Left ventricle myocardium inferior (tissue), 1 donor: ENCODE measurements at places on chromosomes 5 and 9. TPM values are rescaled to one million over a fixed set of nuclear protein-coding genes. Genes with fewer than 3 reads are reported as not detected.

GRCh38 chr9:136311051-136312008 lies 7.4 kb upstream of the CCDC187 start:
- peaks cover 38% of the 10 kb centered on the region for H3K27me3 ChIP-seq
- no peak for DNase-seq
- H3K27ac ChIP-seq, result no peak overlapping the region
- H3K4me3 ChIP-seq, result no peak overlapping the region
- no peaks in the 10 kb centered on the region for H3K4me1 ChIP-seq

DNA sequence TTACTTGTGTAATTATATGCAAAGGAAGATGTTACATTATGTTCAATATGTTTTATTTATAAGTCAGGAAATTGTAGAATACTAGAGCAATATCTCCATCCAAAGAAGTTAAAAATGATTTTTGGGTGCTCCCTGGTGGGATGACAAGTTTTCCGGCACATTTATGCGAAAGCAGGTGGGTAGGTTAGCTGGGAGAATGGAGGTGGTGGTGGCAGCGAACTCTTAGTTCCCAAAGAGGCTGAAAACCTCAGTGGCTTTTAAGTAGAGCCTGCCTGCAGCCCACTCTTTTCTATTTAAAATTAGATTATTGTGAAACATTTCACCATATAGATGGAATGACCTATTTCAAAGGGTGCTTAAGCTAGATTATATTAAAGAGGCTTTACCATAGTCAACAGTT lies 51.8 kb downstream of the ANKRD33B start:
- H3K4me1 ChIP-seq, result no peaks in the 10 kb centered on the region
- DNase-seq, result no peak
- H3K27me3 ChIP-seq, result no peaks in the 10 kb centered on the region
- no peaks in the 10 kb centered on the region for H3K36me3 ChIP-seq
- H3K27ac ChIP-seq, result no peak overlapping the region
- H3K4me3 ChIP-seq, result no peak overlapping the region

GRCh38 chr5:172911976-172912375 lies 47.2 kb upstream of the RPL26L1 start:
- H3K4me1 ChIP-seq, result peaks cover 33% of the 10 kb centered on the region
- H3K27ac ChIP-seq, result peak overlapping the region; percentile 71
- H3K4me3 ChIP-seq, result no peak overlapping the region
- no peak for DNase-seq

DNA sequence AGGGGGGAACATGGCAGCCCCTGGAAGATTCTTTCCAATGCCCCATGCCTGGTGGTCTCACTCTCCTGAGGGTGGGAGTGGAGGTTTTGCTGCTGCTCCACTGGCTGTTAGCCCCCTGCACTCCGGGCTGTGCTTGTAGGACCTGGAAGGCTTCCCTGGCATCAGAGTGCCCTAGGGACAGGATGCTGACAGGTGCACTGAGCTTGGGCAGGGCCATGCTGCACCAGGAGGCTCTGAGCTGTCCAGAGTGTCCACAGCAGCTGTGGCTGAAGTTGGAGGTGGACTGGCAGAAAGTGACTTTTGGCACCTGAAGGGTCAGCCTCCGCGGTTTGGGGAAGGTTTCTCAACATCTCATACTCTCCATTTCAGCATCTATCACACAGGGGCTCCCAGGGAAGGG lies 249.1 kb downstream of the GADD45G start:
- H3K36me3 ChIP-seq, result no peaks in the 10 kb centered on the region
- H3K27me3 ChIP-seq, result no peaks in the 10 kb centered on the region
- H3K4me1 ChIP-seq, result peaks cover 9% of the 10 kb centered on the region

The RPS14 gene
- 1,202 TPM for total RNA-seq

The THBS4 gene
- total RNA-seq, result 51.4 TPM

The IL9 gene
- not detected for total RNA-seq

The ARL14EPL gene
- not detected for total RNA-seq

The ITGA2 gene
- total RNA-seq, result 0.80 TPM

The KCTD16 gene
- 0.08 TPM for total RNA-seq
